ENCODE measurements at places on chromosomes 4 and X.
A peak's percentile ranks its signal among the peaks of the same experiment; 100 is the strongest.

GRCh38 chr4:132332932-132333723 lies 816.0 kb upstream of the PCDH10 start:
- DNase-seq: no peak

- peak; percentile 90 for DNase-seq
Observed at GRCh38 chrX:64394874-64395567, at the start of gene MTMR8. Gene MTMR8, minus strand, starts transcription at chrX:64395452. Its CDS starts 89 bp downstream, at chrX:64395363.

DNA sequence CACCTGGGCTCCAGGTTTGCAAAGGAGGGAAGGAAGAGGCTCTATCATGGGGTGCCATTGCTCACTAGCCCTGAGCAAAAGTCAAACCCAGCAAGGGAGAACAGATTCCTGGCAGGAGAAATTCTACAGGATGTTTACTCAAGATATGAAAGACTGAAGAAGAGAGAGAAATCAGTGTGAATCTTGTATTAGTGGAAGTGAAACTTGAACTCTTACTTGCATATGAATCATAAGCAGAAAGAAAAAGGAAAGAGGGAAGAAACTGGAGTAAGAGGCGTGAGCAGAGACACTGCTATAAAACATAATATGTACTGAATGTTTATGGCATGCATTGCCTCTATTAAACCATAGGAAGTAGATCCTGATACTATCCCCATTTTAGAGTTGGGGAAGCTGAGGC lies 60.9 kb downstream of the C4orf46 start:
- DNase-seq: no peak

DNA sequence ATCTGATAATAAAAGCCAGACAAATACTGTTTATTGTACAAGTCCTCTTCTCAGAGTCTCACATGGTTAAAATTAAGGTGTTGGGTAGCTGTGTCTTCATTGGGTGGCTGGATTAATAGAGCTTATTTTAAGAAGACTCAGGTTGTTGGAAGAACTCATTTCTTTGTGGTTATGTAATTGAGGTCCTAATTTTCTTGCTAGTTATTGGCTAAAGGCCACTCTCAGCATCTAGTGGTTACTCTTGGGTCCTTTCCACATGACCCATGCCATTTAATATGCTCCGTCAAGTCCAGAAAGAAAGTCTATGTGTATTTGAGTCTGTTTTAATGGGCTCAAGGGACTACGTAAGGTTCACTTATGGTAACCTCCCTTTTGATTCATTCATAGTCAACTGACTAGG lies 1668.6 kb upstream of the AGA start:
- no peak for DNase-seq

- no peak for DNase-seq
Observed at GRCh38 chr4:173943547-173943946, 339.9 kb downstream of the FBXO8 start.
